ENCODE measurements at places on chromosomes 5 and 9. TPM values are rescaled to one million over a fixed set of nuclear protein-coding genes. Genes with fewer than 3 reads are reported as not detected.

DNA sequence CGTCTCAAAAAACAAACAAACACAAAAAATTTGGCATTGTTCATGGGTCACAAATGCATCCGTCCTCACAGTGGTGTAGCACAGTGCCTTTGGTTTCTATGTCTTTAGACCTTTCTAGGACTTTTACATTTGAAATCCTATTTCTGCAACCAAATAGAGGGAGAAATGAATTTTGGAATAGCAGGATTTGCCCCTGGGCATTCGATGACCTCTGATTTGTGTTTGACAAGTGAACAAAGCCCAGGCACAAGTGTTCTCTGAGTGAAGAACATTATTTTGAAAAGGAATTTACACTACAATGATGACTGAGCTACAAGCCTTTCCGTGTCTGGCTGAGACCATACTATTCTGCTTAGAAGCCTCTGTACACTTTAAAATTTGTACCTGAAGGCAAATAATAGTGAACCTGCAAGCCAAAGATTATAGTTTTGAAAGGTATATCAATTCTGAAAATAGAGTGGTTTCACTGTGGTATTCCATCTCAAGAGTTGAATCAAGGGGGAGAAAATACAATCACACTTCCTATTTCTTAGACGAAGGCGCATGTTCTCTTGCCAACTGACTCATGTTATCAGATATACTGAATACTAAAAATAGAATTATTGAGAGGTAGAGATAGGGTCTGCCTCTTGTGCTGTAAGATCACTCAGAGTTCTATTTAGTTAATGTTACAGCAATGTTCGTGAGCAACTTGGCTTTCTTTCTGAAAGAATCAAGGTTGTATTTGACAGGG, 297.6 kb downstream of the KDM4C start:
- no peak for DNase-seq

DNA sequence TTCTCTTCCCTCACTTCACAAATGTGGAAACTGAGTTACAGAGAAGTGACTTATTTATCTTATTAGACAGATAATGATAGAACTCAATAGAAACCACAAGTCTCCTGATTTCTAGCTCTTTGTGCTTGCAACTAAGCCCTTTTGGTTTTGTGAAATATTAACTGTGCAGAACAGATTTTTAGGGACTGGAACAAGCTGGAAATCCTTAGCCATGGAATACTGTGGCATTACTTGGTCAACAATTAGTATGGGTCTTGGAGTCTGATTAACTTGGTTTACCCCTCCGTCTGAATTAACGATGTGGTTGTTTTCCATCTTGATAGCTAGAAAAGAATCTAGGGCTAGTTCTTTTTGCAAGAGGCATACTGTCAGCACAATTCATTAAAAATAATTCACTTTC, 584 bp upstream of the KLF9 start:
- no peak for DNase-seq

DNA sequence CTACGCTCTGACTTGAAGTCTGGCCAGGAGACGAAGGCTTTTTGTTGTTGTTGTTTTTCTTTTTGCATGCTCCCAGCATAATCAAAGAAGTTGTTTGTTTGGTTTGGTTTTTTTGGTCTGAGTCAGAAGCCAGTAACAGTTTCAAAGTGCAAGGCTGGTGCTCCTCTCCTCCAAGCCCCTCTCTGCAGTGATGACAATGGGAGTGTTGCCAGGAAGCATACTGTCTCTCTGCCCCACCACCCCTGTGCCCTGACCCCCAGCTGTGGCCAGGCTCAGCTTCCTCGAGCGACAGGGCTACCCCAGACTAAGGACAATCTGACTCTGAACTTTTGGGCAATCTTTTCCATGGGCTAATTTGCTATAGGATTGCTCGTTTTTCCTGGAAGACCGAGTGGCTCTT, 173.8 kb upstream of the PITX1 start:
- DNase-seq: no peak

DNA sequence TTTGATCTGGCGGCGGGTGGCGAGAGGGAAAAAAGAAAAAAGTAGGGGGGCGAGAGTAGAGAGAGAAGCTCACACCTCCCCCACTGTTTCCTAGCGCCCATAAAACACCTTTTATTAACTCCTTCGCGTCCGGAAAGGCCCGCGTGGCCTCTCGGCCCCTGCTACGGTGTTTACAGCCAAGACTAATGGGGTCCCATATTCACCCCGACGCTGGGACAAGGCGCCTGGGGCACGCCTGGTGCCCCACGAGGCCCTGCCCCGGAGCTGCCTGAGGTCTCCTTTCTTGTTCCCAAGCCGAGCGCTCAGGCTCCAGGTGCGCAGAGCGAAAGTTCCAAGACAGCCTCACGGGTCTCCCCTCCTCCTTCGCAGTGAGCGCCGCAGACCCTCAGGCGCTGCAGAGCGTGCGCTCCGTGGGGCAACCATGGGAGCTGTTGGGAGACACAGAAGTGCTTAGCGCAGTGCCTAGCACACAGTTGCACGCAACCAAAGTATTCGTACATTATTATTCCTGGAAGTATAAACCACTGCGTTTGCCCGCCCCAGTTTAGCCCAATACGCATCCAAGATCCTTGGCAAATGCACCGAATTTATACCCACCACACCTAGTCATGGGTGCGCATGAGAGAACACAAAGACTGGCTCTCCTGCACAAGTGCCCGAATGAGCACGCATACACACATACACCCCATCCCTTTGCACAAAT, 4.3 kb downstream of the HAND1 start:
- no peak for DNase-seq

DNA sequence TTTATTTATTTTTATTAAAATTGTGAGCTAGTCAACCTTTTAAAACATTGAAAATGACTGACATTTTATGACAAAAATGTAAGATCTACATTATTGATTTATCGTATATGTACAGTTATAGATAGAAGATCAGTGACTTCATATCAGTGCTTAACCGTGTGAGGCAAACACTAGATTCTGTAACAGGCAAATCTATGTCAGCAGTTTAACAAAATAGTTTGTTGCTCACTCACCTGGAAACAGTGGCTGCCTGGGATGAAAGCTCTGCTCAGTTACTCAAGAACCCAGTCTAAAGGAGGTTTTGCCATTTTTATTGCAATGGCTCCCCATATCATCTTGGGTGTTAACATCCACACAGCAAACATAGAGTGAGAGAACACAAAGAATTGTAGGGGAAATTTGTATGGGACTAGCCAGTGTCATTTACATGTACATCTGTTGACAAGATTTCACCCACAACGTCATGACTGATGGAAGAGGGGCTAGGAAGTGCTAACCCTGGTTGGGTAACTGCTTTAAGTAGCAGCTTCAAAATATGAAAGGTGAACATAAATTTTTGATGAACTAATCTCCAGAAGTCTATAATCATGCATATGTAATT, 49.0 kb downstream of the SGCD start:
- no peak for DNase-seq

DNA sequence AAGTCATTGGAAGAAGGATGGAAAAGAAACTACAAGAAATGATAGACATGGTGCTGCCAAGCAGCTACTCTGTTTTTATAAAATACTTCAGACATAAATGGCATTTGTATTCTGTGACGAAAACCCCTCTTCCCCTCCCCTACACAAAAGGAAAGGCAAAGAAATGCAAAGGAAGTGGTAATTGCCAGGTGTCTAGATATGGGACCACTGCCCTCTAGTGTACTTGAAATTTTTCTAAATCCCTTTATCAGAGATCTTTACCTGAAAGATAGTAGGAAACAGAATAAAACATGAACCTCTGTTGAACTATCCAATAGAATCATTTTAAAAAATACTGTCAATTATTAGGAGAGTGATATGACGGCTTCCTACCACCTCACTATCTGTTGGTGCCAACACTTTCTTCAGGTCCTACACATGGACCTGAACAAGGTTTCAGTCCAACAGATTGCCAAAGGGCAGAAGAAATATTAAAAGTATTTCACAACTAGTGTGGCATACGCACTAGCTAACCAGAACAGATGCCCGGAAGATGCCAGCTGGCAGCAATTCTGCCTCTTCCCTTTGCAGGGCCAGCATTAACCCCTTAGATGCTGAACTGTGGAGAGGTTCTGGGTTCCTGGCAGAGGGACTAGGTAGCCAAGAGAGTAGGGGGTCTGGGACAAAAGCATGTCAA, 104.1 kb downstream of the TSSK1B start:
- DNase-seq: peak; percentile 73

- no peak for DNase-seq
These were observed 2.5 kb downstream of the IRX2 start for GRCh38 chr5:2748861-2749513.

DNA sequence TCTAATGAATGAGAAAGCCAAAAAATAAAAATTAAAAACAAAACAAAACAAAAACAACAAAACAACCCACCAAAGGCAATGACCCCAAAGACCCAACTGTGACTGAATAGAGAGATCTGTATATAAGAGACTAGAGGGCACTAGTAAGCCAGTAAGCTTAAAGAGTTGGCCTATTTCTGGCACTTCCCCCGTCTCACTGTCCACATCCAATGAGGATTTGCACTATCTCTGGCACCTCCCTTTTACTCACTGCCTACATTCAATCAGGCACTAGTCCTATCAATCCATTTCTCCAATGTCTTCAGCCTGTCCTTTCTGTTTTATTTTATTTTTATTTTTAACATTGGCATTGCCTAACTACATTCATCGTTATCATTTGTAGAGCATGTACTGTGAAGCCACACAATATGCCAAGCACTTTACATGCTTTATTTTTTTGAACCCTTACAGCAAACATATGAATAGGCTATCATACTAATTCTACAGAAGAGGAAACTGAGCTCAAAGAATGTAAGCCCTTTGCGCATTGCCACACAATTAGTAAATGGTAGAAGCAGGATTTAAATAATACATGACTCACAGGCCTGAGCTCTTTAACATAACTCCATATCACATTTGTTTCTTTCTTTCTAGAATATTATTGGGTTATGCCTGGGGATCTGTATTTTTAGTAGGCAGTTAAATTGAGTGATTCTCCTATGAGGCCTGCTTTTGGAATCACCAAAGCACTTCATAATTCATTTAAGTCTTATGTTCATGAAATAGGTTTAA, 70.0 kb downstream of the C6 start:
- DNase-seq: no peak

DNA sequence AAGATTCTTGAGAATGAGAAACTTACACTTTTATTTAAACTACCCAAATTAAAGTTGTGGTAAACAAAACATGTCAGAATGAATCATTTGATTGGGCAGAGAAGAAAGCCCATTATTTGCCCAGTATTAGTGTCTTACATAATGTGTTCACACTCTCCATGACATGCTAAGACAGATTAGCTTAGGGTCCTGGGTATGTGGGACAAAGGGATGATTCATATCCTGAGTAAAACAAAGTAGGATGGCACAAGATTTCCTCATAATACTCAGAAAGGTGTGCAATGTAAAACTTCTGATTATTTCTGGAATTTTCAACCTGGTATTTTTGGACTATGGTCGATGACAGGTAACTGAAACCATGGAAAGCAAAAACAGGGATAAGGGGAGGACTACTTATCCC, 183.9 kb upstream of the POU5F2 start:
- no peak for DNase-seq

DNA sequence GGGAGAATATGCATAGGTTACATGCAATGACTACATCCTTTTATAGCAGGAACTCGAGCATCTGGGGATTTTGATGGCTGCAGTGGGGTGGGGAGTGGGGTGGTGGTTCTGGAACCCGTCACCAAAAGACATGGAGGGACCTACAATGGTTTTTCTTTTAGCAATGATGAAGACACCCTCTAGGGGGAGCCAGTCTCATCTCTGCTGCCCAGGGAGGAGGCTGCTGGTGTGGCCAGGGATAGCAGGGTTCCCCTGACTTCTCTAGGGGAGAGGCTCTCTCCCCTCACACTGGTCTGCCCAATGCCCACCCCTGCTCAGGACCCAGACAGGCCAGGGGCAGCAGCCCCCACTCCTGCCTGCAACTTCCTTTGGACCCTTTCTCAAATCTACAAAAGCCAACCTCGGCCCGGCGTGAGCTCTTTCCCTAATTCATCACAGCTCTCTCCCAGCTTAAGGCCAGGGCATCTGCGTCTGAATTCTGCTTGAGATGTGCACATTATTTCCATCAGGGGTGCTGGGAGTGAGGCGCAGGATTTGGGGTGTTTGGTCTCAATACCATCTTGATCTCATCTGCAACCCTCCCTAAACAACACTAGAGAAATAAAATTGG, 73.6 kb upstream of the RETREG1 start:
- no peak for DNase-seq

- DNase-seq: no peak
These were observed 222.3 kb downstream of the PARP8 start for GRCh38 chr5:50888751-50889150.

- DNase-seq: no peak
These were observed 30.7 kb upstream of the IRX1 start for GRCh38 chr5:3564827-3565518.

GRCh38 chr5:36495611-36496010, 110.8 kb upstream of the SLC1A3 start:
- no peak for DNase-seq

DNA sequence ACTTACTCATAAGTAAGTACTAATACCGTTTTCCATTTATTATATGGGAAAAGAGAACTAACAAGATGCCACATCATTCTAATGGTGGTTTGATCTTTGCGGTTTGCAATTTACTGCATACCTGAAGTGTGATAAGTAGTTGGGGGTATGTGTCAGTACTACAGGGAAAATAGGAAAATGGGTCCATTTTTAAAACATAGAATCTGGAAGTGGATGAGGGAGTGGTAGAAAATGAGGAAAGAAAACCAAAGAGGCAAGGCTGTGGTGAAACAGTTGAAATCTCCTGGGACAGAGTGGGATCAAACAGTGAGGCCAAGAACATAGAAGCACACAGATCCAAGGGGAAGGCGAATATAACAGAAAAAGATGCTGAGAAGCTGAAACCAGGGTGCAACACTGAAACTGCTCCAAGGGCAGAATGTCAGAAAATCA, 6.7 kb downstream of the ADAMTSL1 start:
- DNase-seq: no peak

GRCh38 chr5:74373076-74373475, 267.5 kb downstream of the ENC1 start:
- DNase-seq: no peak

DNA sequence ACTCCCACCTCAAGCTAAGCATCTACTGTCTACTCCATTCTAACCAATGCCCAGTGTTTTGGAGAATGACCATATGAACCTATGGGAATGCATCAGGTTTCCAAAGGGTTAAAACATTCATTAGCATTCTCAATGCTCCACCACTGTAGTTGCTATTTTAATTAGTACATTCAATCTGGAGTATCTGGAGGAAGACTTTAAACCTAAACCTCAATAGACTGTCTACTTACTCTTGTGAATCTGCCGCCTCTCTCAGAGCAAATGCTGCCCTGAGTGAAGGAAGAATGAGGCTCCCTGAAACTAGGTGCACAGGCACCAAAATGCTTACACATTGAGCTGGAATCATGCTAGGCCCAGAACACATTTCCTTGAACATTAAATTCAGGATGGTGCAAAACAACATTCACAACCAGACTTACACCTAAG, 2.0 kb downstream of the ENC1 start:
- no peak for DNase-seq

Gene IL4
- not detected for total RNA-seq

Gene FGF1
- 42.7 TPM for total RNA-seq

Gene TAF11L5
- total RNA-seq: not detected

Gene GKAP1
- 25.2 TPM for total RNA-seq

Gene ENTREP1
- total RNA-seq: 18.7 TPM

Gene IL3
- not detected for total RNA-seq

Gene SGCD
- 81.5 TPM for total RNA-seq

Gene SLC6A18
- total RNA-seq: not detected
